Fibroblast of lung (primary cell): ENCODE measurements at places on chromosomes 3 and 15.
A peak's percentile ranks its signal among the peaks of the same experiment; 100 is the strongest.

DNA sequence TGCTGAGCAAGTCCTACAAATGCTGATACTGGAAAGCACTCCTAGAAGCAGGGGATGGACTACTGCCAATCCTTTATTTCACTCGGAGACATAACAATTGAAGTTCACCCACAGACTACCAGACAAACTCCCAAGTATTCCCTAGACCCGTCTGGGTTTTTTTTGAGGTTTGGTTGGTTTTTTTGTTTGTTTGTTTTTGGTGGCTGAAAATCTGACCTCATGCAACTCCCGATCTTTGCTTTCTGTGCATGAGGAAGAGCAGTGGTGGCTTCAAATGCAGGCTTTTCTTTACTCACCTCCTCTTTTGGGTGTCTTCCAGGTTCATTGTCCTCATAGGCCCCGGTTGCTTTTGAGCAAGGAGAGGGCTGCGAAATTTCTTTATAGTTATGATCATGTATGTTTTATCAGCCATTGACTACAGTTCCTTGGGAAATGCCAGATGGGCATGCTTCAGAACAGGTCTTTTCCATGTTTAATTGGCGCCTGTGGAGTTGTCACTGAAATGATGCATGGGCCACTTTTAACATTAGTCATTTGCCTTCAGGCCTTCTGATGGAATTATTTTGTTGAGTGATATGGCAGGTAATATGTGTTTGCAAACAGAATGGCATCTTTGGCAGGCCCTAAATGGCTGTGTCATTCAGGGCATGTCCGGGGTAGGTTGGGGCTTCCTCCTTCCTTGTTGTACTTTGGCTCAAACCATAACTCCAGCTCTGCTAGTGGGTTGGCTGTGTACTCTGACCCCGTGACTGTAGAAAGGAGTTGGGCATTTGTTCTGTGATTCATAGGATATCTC, 81.3 kb upstream of the ZBED2 start:
- no peak for DNase-seq

- DNase-seq = peak; percentile 42
Measured at GRCh38 chr3:63355809-63356208, 77.7 kb downstream of the SYNPR start.

DNA sequence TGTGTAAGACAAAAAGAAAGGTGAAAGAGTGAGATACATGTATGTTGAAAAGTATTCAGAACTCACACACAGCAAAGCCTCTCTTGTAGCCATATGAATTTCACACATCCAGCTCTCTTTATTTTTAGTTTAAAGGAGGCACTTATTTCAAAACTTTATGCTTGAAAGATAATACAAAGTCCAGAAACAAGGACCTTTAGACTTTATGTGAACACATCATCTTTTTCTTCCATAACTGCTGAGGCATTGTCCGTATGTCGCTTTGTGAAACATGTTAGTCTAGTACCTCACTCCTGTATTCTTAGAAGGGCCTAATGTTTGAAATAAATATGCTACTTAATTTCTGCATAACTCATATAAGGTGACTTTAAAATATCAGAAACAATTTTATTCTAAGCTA, 763.4 kb downstream of the GBE1 start:
- DNase-seq = no peak

DNA sequence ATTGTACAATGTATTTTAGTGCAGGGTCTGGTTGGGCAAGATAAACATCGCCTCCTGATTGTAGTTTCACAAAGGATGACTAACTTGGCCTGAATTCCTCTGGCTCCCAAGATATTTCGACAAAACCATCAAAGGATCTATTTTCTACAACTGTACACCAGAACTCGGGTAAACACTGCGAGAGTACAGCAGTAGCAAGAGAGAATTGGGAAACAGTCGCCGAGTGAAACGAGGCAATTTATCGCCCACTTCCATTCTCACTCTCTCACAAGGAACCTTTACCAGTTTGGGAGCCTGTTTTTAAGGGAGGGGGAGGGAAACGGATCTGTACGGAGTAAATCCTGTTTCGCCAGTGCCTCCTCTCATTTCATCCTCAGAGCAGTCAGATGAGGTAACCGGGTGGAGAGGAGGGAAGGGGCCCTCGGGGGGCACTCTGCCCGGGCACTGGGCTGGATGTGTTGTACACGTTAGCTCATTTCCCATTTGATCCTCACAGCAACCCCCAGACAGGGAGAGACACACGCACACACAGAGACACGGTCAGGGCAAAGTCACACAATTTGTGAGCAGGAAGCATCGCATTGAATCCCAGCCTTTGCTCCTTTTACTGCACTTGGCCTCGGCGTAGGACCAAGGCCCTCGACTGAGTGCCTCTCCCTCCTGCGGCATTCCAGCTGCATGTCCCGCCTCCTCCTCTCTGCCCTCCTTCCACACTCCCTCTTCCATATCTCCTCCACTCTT, 120.1 kb downstream of the LIPC start:
- DNase-seq = peak; percentile 98

DNA sequence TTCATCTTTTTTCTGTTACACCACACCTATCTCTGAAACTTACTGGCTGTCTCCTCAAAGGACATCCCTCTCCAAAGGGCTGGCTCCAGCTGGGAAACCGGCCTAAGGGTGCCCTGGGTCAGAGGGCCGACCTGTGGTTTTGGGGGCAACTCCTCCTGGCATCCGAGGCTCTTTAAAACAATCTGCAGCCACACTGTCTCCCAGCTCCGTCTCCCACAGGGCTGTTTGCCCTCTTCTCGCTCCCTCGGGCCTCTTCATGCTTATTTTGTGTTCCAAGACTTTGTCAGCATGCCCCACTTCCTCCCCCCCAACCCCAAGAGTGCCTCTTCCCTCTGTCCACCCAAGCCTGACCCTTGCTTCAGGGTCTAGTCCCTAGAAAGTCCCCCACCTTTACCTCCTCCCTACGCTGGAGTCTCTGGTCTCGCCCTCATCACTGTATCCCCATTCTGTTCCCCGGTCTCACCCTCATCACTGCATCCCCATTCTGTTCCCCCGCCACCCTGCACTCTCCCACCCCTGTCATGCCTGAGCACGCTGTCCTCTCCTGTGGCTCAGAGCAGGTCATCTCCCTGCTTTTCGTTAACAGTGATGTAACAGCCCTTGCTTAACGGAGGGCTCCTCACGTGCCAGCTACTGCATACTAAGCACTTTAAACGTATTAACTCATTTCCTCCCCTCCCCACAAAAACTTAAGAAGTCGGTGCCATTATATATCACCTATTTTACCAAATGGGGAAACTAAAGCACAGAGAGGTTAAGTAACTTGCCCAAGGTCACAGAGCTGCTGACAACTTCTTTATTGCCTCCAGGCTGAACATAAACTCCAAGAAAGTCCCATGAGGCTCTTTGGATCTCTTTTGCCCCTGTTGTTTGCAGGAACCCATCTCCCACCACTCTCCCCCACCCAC, 1.1 kb upstream of the CSK start:
- DNase-seq = peak; percentile 24

DNA sequence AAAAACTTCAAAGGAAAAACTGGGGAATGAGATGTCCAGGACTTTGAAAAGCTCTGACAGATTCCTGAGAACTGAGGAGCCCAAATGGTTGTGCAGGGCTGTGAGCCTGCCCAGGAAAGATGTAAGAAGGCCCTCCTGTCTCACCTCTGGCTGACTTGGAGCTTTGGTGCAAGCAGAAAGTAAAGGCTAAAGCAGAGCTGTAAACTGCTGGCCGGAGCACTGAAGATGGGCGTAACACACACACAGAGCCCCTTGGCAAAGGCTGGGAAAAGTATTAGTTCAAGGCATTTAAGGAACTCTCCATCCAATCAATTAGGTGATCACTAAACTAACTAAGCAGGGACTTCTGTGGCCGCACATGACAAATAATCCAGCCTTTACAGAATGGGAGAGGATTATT, 144.1 kb upstream of the HACD2 start:
- no peak for DNase-seq

DNA sequence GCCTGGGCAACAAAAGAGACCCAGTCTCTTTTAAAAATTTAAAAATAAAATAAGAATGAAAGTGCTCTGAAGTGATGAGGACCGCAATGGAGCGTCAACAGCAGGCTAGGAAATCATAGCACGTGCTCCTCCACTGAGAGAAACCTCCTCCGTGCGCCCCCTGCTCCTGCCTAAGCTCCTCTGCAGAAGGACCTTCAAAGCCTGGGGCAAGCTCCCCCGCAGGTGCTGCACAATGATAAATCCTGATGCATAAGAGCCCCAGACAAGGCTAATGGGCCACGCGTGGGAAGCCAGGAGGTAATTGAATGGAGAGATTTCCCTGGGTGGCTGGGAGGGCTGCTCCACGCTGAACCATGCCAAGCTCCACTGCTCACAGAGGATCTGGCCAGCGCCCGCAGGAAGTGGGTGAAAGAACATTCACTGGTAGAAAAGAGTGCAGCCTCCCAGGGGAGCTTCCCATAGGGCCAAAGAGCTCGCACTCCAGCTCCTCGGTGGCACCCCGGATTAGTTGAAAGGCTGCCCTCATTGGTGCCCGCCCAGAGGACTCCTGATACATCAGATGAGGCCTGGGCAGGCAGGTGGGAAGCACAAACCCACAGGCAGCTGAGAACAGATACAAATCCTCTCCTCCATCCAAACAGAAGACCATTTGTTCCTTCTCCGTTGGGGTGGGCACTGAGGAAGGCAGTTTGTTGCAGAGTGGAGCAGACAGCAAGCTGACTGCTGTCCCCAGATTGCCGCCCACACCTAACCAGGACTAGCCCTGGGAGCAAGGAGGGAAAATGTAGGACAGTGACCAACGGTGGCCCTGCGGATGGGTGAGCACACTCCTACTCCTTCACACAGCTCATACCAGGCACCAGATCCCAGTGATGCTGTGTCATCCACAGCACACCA, 52.5 kb downstream of the CPN2 start:
- no peak for DNase-seq

- DNase-seq = peak; percentile 94
Measured at GRCh38 chr3:128278761-128279600, 125.7 kb downstream of the EEFSEC start.

DNA sequence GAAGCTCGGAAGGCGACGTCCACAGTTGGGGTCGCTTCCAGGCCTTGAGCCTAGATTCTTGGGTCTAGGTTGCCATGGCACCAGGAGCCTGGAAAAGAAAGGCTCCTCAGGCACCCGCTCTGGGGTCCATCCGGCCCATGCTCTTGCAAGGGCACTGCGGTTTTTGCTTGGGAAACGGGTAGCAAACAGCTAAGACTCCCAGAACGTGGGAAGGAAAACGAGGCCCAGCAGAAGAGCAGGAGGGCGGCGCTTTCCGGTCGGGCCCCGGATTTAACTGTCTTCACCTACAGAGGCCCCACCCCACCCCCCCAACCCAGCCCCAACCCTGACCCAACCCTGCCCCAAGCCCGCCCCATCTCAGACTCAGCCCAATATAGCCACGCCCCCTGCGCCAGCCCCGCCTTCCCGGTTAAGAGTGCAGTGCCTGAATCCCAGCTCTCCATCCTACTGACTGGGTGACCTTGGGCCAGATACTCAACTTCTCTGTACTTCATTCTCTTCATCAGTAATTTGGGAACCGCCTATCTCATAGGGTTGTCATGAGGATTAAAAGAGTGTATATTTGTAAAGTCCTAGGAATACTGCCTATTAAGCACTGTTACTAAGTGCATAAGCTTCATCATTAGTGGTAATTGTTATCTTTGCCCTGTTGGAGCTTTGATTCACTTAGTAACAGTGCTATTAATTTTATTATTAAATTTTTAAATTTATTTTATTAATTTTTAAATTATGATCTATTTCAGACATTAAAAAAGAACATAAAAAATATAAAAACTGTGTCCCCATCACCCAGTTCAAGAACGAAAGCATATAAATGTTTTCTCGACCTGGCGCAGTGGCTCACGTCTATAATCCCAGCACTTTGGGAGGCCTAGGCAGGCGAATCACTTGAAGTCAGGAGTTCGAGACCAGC, 28.4 kb upstream of the SMAD6 start:
- no peak for DNase-seq

GRCh38 chr3:87987952-87988351, 70.9 kb downstream of the CGGBP1 start:
- no peak for DNase-seq

DNA sequence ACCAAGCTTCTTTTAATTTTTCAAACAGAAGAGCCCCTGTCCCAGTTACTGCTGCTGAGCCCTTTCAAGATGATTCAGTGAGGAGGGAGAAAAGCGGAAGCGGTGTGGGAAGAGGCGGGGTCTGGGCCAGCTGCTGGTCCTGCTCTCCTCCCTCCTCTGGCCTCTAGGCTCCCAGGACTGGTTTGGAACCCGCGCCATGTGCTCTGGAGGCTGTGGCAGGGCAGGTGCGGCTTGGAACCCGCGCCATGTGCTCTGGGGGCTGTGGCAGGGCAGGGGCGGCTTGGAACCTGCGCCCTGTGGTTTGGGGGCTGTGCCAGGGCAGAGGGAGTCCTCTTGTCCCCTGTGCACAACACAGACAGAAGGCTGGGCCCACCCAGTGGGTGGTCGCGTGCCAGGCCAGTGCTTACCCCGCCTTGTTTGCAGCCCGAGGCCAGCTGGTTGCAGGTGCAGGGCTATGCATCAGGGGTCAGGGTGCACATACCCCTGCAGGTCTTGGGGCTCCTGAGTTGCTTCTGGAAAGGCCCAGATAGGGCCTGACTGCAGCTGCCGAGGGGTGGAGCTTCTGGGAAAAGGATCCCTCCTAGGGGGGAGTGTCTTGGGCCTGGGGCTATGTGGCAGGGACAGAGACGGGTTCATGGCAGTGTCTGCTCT, 12.2 kb downstream of the ALG1L2 start:
- no peak for DNase-seq
